ENCODE measurements at places on chromosomes 12 and 14. TPM values are rescaled to one million over a fixed set of nuclear protein-coding genes. Genes with fewer than 3 reads are reported as not detected.

GRCh38 chr12:102759466-102759865 lies 157.6 kb downstream of the PAH start:
- DNase-seq, result no peak
- no peaks in the 10 kb centered on the region for H3K4me1 ChIP-seq
- no peak overlapping the region for H3K27ac ChIP-seq
- no peaks in the 10 kb centered on the region for H3K27me3 ChIP-seq
- H3K36me3 ChIP-seq, result no peaks in the 10 kb centered on the region
- no peak overlapping the region for H3K4me3 ChIP-seq

DNA sequence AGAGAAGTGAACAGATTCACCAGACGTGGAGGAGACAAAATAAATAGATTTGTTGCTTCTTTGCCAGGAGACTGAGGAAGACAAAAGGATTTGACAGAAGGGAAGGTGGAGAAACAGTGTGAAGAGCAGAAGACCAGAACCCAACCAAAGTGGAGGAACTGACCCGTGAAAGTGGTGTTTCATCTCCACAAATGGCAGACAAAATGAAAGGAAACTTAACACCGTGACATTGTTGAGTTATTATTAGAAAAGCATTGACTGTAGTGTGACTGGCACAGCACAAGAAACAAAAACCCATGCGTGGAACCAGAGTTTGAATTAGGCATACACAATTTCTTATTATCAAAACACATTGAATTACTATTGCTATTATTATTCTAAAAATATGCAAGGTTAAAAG lies 518.1 kb downstream of the TMEM121 start:
- DNase-seq, result no peak
- peaks cover 9% of the 10 kb centered on the region for H3K4me1 ChIP-seq
- H3K27me3 ChIP-seq, result no peaks in the 10 kb centered on the region
- H3K27ac ChIP-seq, result no peak overlapping the region
- no peaks in the 10 kb centered on the region for H3K36me3 ChIP-seq

The GLIPR1L1 gene
- total RNA-seq, result not detected

DNA sequence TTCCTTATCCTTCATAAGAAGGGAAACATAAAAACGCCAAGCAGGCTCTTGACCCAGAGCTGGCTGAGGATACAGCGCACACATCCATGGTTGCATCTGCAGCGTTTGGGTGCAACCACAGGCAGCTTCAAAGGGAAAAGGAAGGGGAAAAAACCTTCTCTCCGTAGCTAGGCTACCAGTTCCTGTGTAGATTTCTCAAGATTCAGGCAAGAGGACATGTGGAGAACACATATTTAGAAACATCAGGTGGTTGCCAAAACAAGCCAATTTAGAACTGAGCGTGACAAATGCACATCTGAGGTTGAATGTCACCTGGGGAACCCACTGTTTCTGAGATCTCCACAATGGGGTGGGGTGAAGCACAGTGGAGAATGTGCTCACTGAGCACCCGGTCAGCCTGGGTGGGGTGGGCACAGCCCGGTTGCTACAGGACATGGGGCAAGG lies 78.3 kb upstream of the BDKRB2 start:
- H3K27me3 ChIP-seq, result no peaks in the 10 kb centered on the region
- no peaks in the 10 kb centered on the region for H3K36me3 ChIP-seq
- DNase-seq, result peak; percentile 84
- H3K4me3 ChIP-seq, result peak overlapping the region; percentile 22

- no peak overlapping the region for H3K27ac ChIP-seq
- H3K36me3 ChIP-seq, result peaks cover 28% of the 10 kb centered on the region
- no peak for DNase-seq
- H3K4me1 ChIP-seq, result peaks cover 23% of the 10 kb centered on the region
- no peaks in the 10 kb centered on the region for H3K27me3 ChIP-seq
Measured at GRCh38 chr14:71606064-71606463, 326.2 kb upstream of the RGS6 start.

The PELI2 gene
- 3.0 TPM for total RNA-seq

DNA sequence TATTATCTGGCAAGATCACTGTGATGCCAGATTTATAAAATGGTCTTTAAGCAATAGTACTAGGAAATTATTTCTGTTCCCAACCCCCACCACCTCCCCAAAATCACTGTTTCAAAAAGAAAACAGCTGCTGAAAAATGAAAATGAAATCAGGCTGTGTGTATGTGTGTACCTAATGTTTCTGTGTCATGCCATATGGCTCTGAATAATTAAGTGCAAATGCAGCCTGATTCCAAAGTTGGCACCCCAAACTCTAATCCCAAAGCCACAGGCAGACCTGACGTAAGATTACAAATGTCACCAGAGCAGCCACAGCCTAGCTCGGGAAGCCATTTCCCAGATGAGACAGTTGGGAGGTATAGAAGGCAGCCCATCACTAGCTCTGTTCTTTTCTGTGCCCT lies 175.5 kb downstream of the MED13L start:
- DNase-seq, result no peak
- peaks cover 13% of the 10 kb centered on the region for H3K36me3 ChIP-seq
- no peak overlapping the region for H3K27ac ChIP-seq
- H3K4me1 ChIP-seq, result peaks cover 22% of the 10 kb centered on the region
- no peak overlapping the region for H3K4me3 ChIP-seq
- H3K27me3 ChIP-seq, result no peaks in the 10 kb centered on the region

The CLMN gene
- total RNA-seq, result 1.1 TPM

The FKBP4 gene
- 300 TPM for total RNA-seq

The C12orf56 gene
- total RNA-seq, result not detected

The CCDC175 gene
- total RNA-seq, result not detected

The BIN2 gene
- 33.2 TPM for total RNA-seq

The SERPINA10 gene
- total RNA-seq, result not detected

DNA sequence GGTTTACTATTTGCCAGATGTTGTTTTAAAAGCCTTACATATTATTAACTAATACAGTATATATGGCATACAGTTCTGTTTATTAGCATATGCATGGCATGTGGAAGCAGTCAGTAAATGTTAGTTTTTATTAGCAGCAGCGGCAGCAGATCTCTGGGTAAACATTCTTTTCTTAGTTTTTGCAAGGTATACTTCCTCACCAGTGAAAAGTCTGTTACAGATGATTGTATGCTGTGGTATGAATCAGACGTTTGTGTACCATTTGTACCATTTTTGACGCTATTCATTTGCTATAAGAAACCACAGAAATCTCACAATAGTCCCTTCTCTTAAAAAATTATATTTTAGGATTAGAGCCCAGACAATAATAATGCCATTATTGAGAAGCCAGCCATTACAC lies 17.8 kb downstream of the STK38L start:
- no peak overlapping the region for H3K27ac ChIP-seq
- no peak overlapping the region for H3K4me3 ChIP-seq
- peaks cover 10% of the 10 kb centered on the region for H3K36me3 ChIP-seq
- no peaks in the 10 kb centered on the region for H3K27me3 ChIP-seq
- DNase-seq, result no peak

GRCh38 chr12:115132905-115133304 lies 448.9 kb upstream of the TBX3 start:
- H3K27ac ChIP-seq, result no peak overlapping the region
- DNase-seq, result no peak
- no peaks in the 10 kb centered on the region for H3K4me1 ChIP-seq
- H3K4me3 ChIP-seq, result no peak overlapping the region

- H3K27ac ChIP-seq, result peak overlapping the region; percentile 22
- peak overlapping the region; percentile 76 for H3K4me3 ChIP-seq
- peak; percentile 78 for DNase-seq
Measured at GRCh38 chr12:116880817-116881324, 370 bp downstream of the HRK start.

DNA sequence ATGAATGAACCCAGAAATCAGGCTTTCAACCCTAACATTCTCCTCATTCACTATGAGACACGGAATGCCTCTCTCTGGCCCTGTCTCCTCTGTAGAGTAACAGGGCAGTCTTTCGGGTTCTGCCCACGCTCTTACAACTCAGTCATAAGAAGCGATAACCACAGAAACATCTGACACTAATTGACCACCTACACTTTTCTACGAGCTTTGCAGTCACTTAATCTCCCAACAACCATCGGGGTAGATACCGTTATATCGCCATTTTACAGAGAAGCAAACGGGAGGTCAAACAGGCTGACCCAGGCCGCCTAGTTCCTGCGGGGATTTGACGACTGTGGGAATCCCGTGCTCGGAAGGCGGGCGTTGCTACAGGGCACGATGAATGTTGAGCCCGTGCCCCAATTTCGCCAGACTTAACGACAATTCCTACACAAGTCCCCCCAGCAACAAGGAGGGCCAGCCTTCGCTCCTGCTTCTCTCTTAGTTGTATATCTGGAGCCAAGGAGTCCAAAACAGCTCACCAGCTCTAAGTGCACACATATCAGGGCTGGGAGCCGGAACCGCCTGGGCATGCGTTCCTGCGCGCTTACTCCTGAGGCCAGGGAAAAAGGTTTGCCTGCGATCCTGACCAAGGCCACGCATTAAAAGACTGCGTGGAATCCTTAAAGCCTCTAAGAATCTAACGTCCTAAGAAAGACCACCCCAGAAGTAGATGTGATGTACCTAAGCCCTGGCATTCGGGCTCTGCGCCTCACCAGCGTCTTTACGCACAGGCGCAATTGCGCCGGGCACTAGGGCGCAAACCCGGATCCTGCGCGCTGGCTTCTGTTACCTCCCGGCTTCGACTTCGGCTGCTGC lies 38.7 kb upstream of the TBX5 start:
- H3K27me3 ChIP-seq, result peaks cover 85% of the 10 kb centered on the region
- peak overlapping the region; percentile 8 for H3K27ac ChIP-seq
- no peak overlapping the region for H3K4me3 ChIP-seq
- DNase-seq, result peak; percentile 57
- H3K4me1 ChIP-seq, result peaks cover 1% of the 10 kb centered on the region

- H3K27me3 ChIP-seq, result peaks cover 20% of the 10 kb centered on the region
- no peak overlapping the region for H3K4me3 ChIP-seq
- no peak for DNase-seq
Measured at GRCh38 chr12:76266797-76267196, 81.4 kb downstream of the BBS10 start.

The POTEG gene
- total RNA-seq, result not detected

- H3K4me3 ChIP-seq, result no peak overlapping the region
- peaks cover 44% of the 10 kb centered on the region for H3K27me3 ChIP-seq
- H3K36me3 ChIP-seq, result no peaks in the 10 kb centered on the region
Measured at GRCh38 chr14:100900837-100901390, 2.6 kb downstream of the RTL1 start.

- no peaks in the 10 kb centered on the region for H3K36me3 ChIP-seq
- DNase-seq, result peak; percentile 79
- peaks cover 5% of the 10 kb centered on the region for H3K27me3 ChIP-seq
- peak overlapping the region; percentile 86 for H3K27ac ChIP-seq
Measured at GRCh38 chr12:106914796-106915634, 40.7 kb upstream of the TMEM263 start.

GRCh38 chr12:69555461-69555860 lies 29.8 kb upstream of the CCT2 start:
- no peaks in the 10 kb centered on the region for H3K27me3 ChIP-seq
- no peak for DNase-seq
- no peak overlapping the region for H3K4me3 ChIP-seq
- H3K36me3 ChIP-seq, result no peaks in the 10 kb centered on the region

GRCh38 chr14:61416591-61416990 lies 95.2 kb downstream of the PRKCH start:
- peak overlapping the region; percentile 52 for H3K4me3 ChIP-seq
- H3K27ac ChIP-seq, result peak overlapping the region; percentile 75
- H3K4me1 ChIP-seq, result peaks cover 58% of the 10 kb centered on the region
- H3K27me3 ChIP-seq, result no peaks in the 10 kb centered on the region

DNA sequence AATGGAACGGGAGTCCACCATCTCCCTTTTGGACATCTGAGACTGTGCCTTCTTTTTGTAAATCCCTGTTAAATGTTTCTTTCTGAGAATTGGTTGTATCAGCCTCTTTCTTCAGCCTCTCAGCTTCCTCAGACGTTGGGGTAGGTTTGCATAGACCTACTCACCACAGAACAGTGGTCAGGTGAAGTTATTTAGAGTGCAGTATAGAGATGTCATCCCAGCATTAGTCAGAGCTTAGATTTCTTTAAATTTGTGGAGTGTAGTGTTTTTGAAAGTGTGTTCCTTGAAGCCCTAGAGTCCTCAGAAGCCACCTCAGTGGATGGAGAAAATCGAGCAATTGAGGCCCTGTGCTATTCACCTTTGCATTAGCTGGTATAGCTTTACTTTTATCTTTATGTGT lies 8.9 kb upstream of the EEA1 start:
- no peaks in the 10 kb centered on the region for H3K36me3 ChIP-seq
- peaks cover 3% of the 10 kb centered on the region for H3K4me1 ChIP-seq
- no peak overlapping the region for H3K27ac ChIP-seq
- no peaks in the 10 kb centered on the region for H3K27me3 ChIP-seq
- H3K4me3 ChIP-seq, result no peak overlapping the region

DNA sequence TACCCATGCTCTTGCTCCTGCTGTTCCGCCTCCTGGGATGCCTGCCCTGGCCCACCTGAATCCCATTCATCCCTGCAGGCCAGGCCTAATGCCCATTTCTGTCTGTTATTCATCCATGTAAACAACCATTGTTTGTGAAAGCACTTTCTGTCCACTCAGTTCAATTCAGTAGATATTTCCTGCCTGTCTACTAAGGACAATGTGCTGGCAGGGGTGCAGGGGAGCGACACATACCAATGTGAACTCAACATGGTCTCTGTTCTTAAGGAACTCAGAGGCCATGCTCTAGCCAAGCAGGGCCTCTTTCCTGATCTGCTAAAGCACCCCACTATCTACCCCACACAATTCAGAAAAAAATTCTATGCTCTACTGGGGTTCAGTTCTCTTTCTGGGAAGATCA lies 88.5 kb upstream of the ZFP36L1 start:
- no peak overlapping the region for H3K4me3 ChIP-seq
- DNase-seq, result no peak
- no peaks in the 10 kb centered on the region for H3K27me3 ChIP-seq
- no peak overlapping the region for H3K27ac ChIP-seq

DNA sequence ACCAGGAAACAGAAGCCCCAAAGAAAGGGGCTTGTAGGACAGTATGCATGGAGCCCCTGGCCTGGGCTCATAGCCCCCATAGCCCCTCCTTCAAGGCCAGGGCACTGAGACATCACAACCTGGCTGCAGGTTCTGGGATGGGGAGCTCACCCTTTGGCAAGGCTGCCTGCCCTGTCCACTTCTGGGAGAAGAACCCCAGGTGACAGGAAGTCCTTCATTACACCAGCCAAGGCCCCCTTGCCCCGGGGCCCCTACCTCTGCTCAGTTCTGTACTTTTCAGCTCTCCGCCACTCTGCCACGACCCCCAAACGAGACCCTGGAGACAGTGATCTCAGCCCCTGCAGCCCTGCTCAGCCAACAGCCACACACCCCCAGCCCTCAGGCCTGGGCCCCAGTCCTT lies 223.2 kb upstream of the RTL1 start:
- no peaks in the 10 kb centered on the region for H3K4me1 ChIP-seq
- no peak overlapping the region for H3K4me3 ChIP-seq
- peaks cover 10% of the 10 kb centered on the region for H3K27me3 ChIP-seq
- DNase-seq, result no peak
- no peak overlapping the region for H3K27ac ChIP-seq
- no peaks in the 10 kb centered on the region for H3K36me3 ChIP-seq

The OR6C2 gene
- total RNA-seq, result not detected

GRCh38 chr14:77565994-77566305 lies 50.5 kb downstream of the SPTLC2 start:
- DNase-seq, result no peak
- peaks cover 34% of the 10 kb centered on the region for H3K36me3 ChIP-seq
